Suprapubic skin (tissue), 4 donors: ENCODE measurements at places on chromosomes 5 and 9. TPM values are rescaled to one million over a fixed set of nuclear protein-coding genes. Genes with fewer than 3 reads are reported as not detected.

DNA sequence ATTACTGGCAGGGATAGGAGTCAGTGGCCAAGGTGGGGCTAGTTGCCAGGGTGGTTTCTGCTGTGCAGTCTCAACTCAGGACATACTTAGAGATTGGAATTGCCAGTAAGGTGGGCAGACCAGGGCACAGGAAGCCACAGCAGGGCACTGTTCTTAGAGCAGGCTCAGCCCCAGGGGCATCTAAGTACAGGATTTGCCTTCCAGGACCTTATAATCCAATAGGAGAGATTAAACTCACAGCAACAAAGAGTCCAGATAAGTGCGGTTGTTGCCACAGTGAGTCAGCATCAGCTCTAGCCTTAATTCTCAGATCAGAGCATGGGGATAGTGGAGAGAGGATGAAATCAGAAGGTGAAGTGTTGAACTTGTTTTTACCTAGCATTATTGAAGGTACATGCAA, 265.8 kb upstream of the TRPC7 start:
- H3K27me3 ChIP-seq, result no peaks in the 10 kb centered on the region
- no peak overlapping the region for H3K4me3 ChIP-seq
- H3K4me1 ChIP-seq, result no peaks in the 10 kb centered on the region
- no peak overlapping the region for H3K27ac ChIP-seq

The GAPVD1 gene
- total RNA-seq, result 58.9 TPM

DNA sequence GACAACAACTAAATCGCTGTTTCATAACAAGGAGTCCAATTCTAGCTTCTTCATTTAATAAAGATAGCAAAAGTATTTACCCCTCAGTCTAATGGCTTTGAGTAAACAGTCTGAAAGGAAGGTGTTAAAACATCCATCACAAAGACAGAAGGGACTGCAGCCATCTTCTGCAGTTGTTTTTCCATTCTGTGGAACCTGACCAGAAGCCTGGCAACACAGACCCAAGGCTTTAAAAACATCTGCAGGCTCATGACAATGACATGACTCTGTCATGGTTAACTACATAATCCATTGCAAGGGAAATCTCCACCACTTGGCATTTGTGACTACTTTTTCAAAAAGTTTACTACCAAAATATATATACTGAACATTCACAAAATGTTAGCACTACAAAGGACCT, 51.9 kb downstream of the ELL2 start:
- no peak overlapping the region for H3K4me3 ChIP-seq
- H3K4me1 ChIP-seq, result peaks cover 2% of the 10 kb centered on the region
- peaks cover 21% of the 10 kb centered on the region for H3K36me3 ChIP-seq

- no peaks in the 10 kb centered on the region for H3K27me3 ChIP-seq
- H3K4me3 ChIP-seq, result peak overlapping the region; percentile 58
- no peak overlapping the region for H3K27ac ChIP-seq
- DNase-seq, result peak; percentile 79
- H3K36me3 ChIP-seq, result no peaks in the 10 kb centered on the region
Measured at GRCh38 chr5:65480306-65480865, 1.3 kb downstream of the ADAMTS6 start.

DNA sequence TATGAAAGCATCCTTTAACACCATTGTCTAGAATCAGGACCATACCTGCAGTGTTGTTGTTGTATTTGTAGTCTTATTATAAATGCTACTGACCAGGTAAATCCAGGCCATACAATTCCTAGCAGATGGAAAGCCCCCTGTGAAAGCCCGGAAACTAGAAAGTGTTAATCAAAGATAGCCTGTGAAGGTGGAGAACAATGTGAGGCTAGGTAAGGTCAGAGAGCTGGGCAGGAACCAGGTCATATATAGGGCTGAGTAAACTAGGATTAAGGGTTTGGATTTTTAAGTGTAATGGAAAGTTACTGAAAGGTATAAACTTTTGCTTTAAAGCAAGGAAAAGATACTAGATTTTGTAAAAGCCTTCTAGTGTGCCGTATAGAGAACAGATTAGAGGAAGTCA, 6.7 kb downstream of the LRRC70 start:
- no peak for DNase-seq
- H3K4me1 ChIP-seq, result no peaks in the 10 kb centered on the region
- H3K4me3 ChIP-seq, result no peak overlapping the region
- no peaks in the 10 kb centered on the region for H3K27me3 ChIP-seq
- H3K36me3 ChIP-seq, result peaks cover 4% of the 10 kb centered on the region
- H3K27ac ChIP-seq, result no peak overlapping the region

GRCh38 chr5:125399885-125400284, 653.4 kb upstream of the ZNF608 start:
- no peaks in the 10 kb centered on the region for H3K4me1 ChIP-seq
- H3K27ac ChIP-seq, result no peak overlapping the region
- H3K36me3 ChIP-seq, result no peaks in the 10 kb centered on the region

- no peaks in the 10 kb centered on the region for H3K36me3 ChIP-seq
- DNase-seq, result no peak
- H3K27me3 ChIP-seq, result no peaks in the 10 kb centered on the region
- H3K4me1 ChIP-seq, result no peaks in the 10 kb centered on the region
Measured at GRCh38 chr9:2255128-2255527, 240.0 kb downstream of the SMARCA2 start.

DNA sequence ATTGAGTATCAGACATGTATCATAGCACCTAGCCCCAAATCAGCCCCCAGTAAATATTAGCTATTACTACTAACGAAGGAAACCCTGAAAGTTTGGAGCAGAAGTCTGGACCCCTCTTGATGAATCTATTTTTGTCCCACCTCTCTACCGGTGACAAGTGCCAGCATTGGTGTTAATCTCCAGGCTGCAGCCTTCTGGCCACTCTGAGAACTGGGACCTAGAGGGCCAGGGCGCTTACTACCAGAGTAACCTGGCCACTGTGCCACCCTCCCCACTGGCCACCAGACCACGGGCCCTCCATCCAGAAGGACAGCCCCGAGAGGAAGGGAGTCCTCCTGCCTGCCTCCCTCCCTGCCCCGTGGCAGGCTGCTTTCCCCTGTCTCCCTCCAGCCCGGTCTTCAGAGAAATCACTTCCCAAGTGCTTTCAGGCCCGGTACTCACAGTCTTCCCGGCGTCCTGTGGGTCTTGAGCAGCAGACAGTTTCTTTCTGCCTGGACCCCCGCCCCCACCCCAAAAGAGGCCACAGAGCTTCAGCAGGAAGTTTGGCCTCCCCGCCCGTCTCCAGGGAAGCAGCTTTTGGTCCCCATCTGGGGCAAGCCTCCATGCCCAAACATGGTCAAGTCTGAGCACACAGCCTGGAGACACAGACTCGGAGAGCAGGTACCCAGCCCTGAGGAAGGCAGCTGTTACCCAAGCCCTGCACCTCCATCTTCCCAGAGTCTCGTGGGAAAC, at the start of gene KCNMB1:
KCNMB1 (minus strand) TSS at position 550 of the 732 bp plus-strand sequence. CDS start 3,920 bp downstream, outside the sequence.
- DNase-seq, result no peak
- peaks cover 8% of the 10 kb centered on the region for H3K4me1 ChIP-seq
- H3K36me3 ChIP-seq, result no peaks in the 10 kb centered on the region
- H3K27ac ChIP-seq, result peak within 1 kb of the TSS; percentile 52

DNA sequence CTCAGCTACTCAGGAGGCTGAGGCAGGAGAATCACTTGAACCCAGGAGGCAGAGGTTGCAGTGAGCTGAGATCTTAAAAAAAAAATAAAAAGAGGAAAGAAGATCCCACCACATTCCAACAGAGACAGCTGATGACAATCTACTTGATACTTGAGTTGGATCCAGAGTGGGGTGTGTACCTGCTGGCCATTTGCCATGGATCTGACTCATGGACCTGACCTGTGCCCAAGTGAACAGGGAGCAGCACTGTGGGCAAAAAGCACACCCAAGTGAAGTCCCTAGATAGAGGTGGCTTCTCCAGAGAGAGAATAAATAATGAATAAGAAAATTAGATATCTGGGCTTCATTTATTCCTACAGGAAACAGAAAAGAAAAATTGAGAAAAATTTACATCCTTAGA, 81.2 kb upstream of the MIER3 start:
- no peaks in the 10 kb centered on the region for H3K27me3 ChIP-seq
- H3K4me1 ChIP-seq, result no peaks in the 10 kb centered on the region
- H3K27ac ChIP-seq, result no peak overlapping the region
- H3K4me3 ChIP-seq, result no peak overlapping the region

The C5orf34 gene
- 0.89 TPM for total RNA-seq

- H3K27ac ChIP-seq, result no peak overlapping the region
- H3K36me3 ChIP-seq, result peaks cover 23% of the 10 kb centered on the region
- DNase-seq, result no peak
- peak overlapping the region; percentile 80 for H3K4me3 ChIP-seq
Measured at GRCh38 chr5:6379246-6379645, 899 bp upstream of the MED10 start.

DNA sequence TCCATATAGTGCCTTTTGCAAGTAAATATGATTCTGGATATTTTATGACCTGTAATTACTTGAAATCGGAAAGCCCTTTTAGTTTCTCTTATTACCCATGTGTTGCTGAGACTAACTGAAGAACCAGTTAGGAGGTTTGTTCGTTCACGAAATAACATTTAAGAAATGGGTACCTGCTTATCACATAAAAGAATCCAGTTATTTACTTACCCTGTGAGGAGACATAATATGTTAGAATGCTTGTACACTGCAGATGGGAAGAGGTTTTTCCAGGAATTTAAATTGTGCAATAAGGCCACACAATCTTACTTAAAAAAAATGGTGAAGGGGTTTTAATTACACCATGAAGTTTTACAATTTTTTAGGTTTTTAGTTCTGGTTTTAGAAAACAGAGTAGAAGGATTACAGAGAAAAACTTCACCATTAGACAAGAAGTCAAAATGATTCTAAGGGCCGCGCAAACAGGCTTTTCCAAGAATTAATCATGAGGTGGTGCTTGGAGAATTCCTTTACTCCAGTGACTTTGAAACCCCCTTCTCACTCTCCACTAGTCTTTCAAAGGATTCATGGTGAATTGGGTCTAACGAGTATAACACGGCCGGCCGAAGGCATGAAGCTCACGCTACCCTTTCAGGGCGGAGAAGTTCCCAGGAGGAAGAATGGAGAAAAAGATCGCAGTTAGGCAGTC, 1.1 kb upstream of the PTGER4 start:
- peak overlapping the region; percentile 88 for H3K4me3 ChIP-seq
- H3K27ac ChIP-seq, result peak overlapping the region; percentile 95
- H3K27me3 ChIP-seq, result no peaks in the 10 kb centered on the region
- H3K36me3 ChIP-seq, result no peaks in the 10 kb centered on the region
- H3K4me1 ChIP-seq, result peaks cover 63% of the 10 kb centered on the region

The GHR gene
- 20.5 TPM for total RNA-seq

DNA sequence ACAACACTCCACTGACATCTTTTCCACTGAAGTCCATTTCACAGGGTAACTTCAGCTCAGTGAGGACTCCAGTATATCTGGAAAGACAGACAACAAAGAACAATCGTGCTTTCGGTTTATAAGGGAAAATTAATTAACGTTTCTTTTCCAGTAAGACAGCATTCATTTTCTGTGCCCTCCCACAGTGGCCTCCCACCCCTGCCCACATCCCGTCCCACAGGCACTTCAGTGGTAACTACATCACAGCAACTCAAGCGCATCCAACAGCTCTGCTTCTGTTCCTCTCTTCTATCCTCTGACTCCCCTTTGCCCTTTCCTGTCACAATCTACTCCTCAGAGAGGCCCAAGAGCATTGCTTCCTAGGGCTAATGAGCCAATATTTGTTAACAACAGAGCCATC, 40.3 kb downstream of the GLDC start:
- no peak overlapping the region for H3K27ac ChIP-seq
- no peaks in the 10 kb centered on the region for H3K27me3 ChIP-seq
- DNase-seq, result no peak
- H3K4me3 ChIP-seq, result no peak overlapping the region

The FSTL4 gene
- total RNA-seq, result 5.7 TPM

The MED10 gene
- 38.8 TPM for total RNA-seq

The LHX2 gene
- 12.1 TPM for total RNA-seq

DNA sequence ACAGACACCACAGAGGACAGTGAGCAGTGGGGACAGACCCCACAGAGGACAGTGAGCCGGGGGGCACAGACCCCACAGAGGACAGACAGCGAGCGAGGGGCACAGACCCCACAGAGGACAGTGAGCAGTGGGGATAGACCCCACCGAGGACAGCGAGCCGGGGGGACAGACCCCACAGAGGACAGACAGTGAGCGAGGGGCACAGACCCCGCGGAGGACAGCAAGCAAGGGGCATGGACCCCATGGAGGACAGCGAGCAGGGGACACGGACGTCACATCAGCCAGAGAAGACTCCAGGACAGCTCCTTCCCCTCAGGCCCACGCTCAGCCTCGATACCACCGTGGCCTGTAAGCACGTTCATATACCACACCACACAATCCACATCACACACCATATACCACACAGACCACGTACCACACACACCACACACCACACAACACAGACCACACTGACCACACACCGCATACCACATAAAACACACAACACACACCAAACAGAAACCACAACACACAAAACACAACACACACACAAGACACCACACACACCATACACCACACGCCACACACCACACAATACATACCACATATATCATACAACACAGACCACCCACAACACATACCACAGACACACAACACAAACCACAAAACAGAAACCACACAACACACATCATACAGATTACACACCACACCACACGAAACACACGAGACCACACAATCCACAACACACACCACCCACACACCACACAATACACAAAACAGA, 5.2 kb upstream of the ZDHHC11 start:
- H3K4me3 ChIP-seq, result no peak overlapping the region
- H3K27me3 ChIP-seq, result peaks cover 35% of the 10 kb centered on the region
- H3K36me3 ChIP-seq, result peaks cover 14% of the 10 kb centered on the region
- H3K27ac ChIP-seq, result no peak overlapping the region
- no peak for DNase-seq

The ESM1 gene
- 0.38 TPM for total RNA-seq

The GLRX gene
- total RNA-seq, result 151 TPM

- H3K27me3 ChIP-seq, result peaks cover 92% of the 10 kb centered on the region
- H3K36me3 ChIP-seq, result no peaks in the 10 kb centered on the region
- H3K4me3 ChIP-seq, result no peak overlapping the region
Measured at GRCh38 chr9:37004424-37004935, 29.6 kb downstream of the PAX5 start.

- no peak overlapping the region for H3K27ac ChIP-seq
- H3K27me3 ChIP-seq, result no peaks in the 10 kb centered on the region
- H3K4me1 ChIP-seq, result no peaks in the 10 kb centered on the region
- H3K4me3 ChIP-seq, result no peak overlapping the region
- H3K36me3 ChIP-seq, result no peaks in the 10 kb centered on the region
- DNase-seq, result no peak
Measured at GRCh38 chr5:161498531-161498930, 48.0 kb downstream of the GABRB2 start.

GRCh38 chr9:38000332-38000731, 68.7 kb downstream of the SHB start:
- no peak overlapping the region for H3K27ac ChIP-seq
- peaks cover 9% of the 10 kb centered on the region for H3K4me1 ChIP-seq
- H3K27me3 ChIP-seq, result no peaks in the 10 kb centered on the region
- DNase-seq, result no peak
- no peak overlapping the region for H3K4me3 ChIP-seq

The ZFAND5 gene
- 105 TPM for total RNA-seq

DNA sequence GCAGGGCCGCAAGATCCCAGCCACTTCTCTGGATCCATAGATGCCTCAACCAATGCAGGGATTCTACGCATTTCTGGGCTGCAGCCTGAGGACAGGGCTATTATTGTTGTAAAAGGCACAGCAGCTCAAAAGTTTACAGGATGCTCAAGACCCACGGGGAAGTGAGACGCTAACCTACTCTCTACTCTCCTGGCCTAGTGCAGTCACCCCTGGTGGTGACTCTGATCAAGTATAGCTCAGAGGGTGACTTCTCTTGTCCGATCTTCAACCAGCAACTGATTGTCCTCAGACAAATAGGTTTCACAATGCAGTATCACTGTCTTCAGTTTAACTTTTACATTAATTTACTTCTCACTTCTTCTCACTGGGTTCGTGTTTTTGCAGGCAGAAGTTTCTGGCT, 34.3 kb upstream of the ZNF354B start:
- no peaks in the 10 kb centered on the region for H3K27me3 ChIP-seq
- H3K4me3 ChIP-seq, result no peak overlapping the region
- H3K27ac ChIP-seq, result no peak overlapping the region
- no peaks in the 10 kb centered on the region for H3K4me1 ChIP-seq
- no peak for DNase-seq
- no peaks in the 10 kb centered on the region for H3K36me3 ChIP-seq
